ENCODE measurements at places on chromosomes 11 and 22. TPM values are rescaled to one million over a fixed set of nuclear protein-coding genes. Genes with fewer than 3 reads are reported as not detected.
A peak's percentile ranks its signal among the peaks of the same experiment; 100 is the strongest.

Gene C11orf86
- total RNA-seq = not detected

- DNase-seq = no peak
Measured at GRCh38 chr11:44579302-44579761, 13.9 kb downstream of the CD82 start.

- peak; percentile 3 for DNase-seq
Measured at GRCh38 chr11:76806608-76807205, 23.6 kb downstream of the TSKU start.

DNA sequence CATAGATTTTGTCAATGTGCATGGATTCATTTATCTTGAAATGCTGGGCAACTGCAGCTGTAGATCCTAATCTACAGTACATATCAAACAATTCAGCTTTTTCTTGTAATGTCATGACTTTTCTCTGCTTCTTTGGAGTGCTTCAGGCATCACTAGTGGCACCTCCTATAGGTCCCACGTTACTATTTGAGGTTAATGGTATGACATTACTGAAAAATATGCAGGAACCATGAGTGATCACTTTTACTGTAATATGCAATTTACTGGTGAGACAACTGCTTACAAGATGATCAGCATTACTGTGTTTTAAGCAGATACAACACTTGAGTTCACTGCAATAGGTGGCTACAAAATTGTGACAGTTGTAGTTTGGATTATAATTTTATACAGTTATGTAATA, 3.0 kb downstream of the CENATAC start:
- DNase-seq = no peak

Gene CDC42EP1
- total RNA-seq = 186 TPM

DNA sequence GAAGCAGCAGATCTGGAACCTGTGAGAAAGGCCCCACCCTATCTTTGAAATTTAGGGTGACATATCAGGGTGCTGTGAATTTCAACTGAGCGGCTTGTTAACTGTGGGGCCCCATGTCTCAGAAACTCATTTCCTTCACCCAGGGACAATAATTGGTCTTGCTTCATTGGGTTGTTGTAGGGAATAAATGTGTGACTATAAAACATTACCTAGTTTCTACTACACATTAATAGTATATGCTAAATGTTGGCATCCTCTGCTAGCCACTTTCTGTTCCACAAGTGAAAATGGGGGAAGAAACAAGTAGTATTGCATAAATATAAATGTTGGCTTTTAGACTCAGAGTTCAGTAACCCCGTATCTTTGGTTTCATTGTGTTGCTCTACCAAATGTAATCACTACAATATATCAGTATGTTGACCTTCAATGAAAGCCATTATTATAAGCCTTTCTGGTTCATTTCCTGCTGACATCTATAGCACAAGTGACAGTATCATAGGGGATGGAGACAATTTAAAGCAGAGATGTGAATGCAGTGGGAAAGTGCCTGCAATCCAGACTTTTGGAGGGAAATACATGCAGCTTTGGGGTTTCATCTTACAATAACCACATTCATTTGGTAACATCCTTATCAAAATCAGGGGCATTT, 905.5 kb upstream of the RAG2 start:
- DNase-seq = no peak

Gene NEFH
- 0.86 TPM for total RNA-seq
